ENCODE measurements at places on chromosomes 4 and X.

DNA sequence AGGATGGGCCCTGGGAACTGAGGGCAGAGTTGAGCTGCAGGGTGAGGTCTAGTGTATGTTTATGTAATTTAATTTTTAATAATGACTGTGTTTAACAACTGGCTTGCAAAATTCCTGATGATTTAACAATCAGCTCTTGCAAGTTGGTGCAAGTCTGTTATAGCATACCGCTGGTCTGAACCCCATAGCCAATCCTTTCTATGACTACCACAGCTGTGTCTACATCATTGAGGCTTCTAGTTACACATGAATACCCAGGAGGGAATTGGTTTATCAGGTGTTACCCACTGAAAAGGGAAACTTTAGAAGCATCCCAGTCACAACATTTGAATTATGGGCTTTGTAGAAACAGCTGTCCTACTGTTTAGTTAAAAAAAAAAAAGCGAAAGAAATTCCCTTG lies 38.3 kb downstream of the SUPT20HL1 start:
- DNase-seq = no peak

DNA sequence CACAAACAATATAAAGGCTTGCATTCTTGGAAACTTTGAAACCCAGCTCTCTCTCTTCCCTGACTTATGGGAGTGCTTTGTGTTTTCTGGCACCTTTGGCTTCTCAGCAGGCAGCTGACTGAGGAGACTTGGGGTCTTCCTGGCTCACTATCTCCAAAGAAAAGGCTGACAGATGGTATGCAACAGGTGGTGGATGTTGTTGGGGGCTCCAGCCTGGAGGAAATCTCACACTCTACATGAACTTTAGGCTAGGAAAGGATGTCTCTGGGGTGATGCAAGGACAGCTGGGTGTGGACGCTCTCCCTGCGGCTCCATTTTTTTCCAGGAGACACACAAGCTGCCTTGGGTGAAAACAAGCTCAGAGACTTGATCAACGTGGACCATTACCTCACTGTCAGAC lies 67.4 kb downstream of the DNAAF6 start:
- DNase-seq = no peak

DNA sequence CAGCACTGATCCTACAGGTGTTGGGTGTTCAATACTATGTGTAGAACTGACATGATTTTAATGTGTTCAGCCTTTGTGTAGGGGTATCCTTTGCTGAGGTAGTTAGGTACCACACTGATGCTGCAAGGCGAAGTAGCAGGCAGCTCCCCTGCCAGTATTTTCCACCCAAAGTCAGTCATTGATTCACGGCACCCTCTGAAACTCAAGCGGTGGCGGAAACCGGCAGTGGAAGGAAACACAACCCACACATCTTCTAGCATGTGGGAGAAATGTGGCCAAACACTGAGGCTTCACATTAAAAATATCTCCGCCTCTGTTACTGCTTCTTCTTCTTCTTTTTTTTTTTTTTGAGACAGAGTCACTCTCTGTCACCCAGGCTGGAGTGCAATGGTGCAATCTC lies 126.3 kb downstream of the AASDH start:
- DNase-seq = peak; percentile 12

GRCh38 chr4:4994312-4995097 lies 24.8 kb downstream of the CYTL1 start:
- no peak for DNase-seq

DNA sequence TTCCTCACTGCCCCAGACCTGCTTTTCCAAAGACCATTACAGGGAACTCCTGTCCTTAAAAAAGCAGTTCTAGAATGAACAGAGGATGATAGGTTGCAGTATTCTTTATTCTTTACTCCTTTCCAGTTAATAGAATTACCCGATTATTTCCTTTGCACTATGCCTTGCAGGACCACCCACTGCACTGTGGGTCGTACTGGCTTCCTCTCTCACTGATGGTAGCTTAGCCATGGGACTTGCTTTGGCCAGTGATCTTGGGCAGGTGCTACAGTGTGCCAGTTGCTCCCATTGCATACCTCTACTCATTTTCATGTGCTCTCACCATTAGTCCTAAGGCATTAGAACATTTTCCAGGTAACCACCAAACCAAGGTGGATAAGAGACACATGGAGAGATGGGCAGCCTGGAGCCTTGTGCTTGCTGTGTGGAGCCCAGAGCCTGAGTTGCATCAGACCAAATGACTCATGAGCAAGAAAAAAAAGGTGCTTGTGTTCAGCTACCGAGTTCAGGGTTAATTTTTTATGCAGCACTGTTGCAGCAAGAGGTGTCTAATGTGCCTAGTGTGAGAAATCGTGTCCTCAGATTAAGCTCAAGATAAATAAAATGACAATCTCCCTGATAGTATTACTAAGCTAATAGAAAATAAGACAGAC lies 7.6 kb upstream of the UNC5C start:
- no peak for DNase-seq

DNA sequence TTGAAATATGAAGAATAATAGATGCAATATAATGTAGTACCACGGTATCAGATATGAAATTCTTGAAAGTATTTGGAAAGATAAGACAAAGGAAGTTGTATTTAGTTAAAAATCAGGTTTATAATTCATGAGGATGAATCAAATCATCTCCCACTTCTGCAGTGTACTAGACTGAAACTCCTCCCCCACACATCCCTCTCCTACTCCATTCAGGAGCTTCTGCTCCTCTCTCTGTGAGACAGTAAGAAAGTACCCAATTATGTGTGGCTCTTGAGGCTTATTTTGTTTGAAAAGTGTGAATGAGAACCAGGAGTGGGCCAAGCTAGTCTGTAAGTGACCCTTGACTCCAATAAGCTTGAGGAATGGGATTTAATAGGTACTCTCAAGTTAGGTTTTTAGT lies 9.5 kb downstream of the SLAIN2 start:
- no peak for DNase-seq

DNA sequence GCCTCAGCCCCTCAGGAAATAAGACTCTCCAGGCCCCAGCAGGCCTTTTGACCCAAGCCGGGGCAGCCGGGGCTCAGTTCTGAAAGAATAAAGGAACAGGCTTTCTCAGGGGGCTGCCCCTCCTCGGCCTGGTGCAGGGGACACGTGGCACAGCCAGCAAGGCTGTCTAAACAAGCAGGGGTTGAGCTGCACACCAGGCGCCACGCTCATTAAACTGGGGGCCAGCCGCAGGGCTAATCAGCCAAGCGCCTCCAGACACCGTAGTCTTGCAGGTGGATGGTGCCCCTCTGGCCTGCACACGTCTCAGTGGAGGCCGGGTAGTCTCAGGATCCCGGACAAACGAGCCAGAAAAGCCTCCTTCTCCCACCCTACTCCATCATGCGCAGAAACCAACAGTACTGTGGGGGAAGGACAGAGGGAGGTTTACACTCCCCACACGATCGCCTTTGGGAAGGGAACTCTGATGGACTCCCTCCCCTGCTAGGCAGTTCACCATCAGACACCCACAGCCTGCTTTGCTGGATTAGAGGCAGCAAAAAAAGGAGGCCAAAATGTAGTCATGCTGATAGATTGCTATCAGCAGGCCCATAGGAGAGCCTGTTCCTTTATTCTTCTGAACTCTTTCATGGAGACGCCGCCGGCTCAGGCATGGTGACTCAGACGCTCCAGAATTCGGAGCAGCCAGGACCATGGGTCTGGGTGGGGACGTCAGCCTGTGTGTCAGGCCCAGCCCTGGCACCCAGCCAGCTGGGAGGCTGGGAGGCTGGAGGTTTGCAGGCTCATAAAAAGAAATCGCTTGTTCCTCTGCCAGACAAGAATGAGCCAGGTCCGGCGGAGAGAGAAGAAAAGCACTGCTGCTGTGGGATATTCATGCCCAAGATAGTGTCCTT lies 342.4 kb downstream of the BCOR start:
- DNase-seq = no peak

DNA sequence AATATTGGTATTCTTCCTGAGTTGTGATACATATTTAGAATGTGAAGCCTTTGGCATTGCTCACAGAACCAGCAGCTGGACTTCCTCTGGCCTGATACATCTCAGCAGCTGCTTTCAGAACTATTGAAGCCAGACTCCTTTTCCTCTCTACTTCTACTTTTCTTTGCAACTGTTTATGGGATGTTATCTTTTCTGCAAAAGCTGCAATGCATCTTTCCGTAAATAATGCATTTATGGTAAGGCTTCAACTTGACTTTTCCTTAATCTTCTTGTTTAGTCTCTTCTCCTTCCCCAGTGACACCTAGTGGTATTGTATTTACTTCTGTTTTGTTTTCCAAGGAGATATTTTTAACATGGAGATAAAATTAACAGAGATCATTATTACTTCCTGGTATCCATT lies 1548.7 kb downstream of the PCDH7 start:
- no peak for DNase-seq

- DNase-seq = no peak
Observed at GRCh38 chr4:145814246-145814645, 124.4 kb downstream of the ZNF827 start.

GRCh38 chr4:25984266-25984665 lies 70.2 kb downstream of the SMIM20 start:
- no peak for DNase-seq

- DNase-seq = no peak
Observed at GRCh38 chr4:94127707-94128328, 79.8 kb upstream of the SMARCAD1 start.

DNA sequence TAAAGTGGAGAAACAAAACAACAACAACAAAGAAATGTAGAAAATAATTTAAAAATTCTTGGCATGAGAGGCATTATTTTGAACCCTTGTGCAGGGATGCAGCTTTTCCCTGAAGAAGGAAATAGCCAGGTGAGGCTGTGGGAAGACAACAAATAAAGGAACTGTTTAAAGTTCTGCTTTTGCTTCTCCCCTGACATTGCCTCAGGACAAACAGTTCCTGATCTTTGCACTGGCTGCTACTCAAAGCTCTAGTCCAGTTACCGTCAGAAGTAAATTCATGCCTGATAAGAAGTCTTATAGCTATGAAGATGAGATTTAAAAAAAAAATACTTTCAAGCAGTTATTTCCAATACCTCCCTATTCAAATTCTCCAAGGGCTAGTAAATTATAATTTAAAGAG lies 233.8 kb downstream of the IL15 start:
- DNase-seq = no peak

GRCh38 chr4:26140150-26140898 lies 180.5 kb upstream of the RBPJ start:
- DNase-seq = no peak

GRCh38 chr4:134935320-134935719 lies 733.7 kb upstream of the PABPC4L start:
- DNase-seq = no peak

Data from stimulated activated CD4-positive, alpha-beta T cell treated with anti-CD3 and anti-CD28 coated beads, TNF-alpha, amount 100 ng/mL, for 1 hour (primary cell).